ENCODE measurements at places on chromosomes 3 and 15.

DNA sequence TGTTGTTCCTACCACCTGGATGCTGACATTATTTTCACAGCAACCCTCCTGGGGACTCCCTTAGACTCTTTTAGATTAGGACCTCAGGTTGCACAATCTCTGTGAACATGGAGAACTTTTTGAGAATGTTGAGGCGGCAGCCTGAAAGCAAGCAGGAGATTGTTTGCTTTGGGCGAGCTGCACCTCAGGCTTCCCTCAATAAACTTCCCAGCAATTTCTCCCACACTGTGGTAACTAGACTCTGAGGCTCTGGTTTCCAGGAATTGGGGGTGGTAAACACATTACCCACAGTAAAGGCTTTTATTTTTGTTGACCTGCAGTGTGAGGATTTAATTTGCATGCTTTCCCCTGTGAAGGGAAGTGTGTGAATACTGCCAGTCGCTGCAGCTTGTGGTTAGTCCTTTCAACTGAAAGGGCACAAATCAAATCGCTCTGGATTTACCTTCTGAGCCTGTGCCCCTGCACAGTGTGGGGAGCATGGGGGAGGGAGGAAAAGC is 35.2 kb upstream of the SIAH2 start:
- DNase-seq, result no peak

- no peak for DNase-seq
Measured at GRCh38 chr3:78130741-78131290, 1090.9 kb downstream of the ROBO2 start.

DNA sequence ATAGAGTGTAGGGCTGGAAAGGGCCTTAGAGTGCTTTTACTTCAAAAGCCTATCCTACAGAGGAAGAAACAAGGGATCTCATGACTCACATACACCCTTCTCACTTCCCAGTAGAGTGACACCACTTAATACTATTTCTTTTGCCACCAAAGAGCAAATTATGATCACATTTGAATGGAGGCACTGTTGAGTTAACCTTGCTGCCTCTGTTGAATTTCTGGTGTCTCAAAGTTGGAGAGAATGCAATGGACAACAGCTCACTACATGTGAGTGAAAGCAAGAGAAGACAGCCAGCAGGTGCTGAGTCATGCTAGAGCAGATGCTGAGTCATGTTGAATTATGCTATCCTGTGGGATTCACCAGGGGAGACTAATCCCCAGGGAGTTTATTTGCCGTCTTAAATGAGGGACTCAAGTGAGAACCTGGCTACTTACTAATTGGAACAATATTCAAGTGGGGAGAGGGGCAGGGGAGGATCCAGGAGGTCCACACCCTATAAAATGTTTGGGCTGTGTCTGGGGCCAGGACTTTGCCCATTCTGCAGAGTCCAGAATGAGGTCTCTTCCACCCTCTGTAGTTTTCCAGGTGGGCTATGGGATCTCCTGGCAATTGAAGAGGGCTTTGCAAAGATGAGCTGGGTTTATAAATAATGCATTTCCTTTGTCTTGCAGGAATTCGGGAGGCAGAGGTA is 35.8 kb downstream of the ST8SIA2 start:
- no peak for DNase-seq

GRCh38 chr3:117141812-117142211 is 432.2 kb downstream of the TUSC7 start:
- DNase-seq, result no peak

- no peak for DNase-seq
Measured at GRCh38 chr3:156317462-156318074, 197.2 kb downstream of the KCNAB1 start.

DNA sequence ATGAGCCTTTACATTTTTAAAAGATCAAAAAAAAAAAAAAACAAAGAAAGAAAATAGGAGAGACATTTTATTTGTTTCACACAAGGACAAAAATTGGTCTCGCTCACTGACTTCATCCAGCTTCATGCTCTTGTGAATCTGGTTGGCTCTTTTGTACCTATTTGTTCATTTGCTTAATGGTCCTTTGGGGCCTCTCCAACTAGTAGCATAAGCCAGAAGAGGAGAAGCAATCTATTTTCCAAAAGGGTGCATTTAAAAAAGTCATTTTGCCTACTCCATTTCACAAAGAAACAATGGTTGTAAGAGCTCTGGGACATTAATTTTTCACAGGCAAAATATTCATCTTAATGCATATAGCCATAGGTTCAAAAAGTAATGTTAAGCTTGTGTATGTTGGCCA is 168.3 kb upstream of the ADAMTS9 start:
- DNase-seq, result no peak

- no peak for DNase-seq
Measured at GRCh38 chr3:177102553-177102952, 94.7 kb downstream of the TBL1XR1 start.

GRCh38 chr15:68580883-68581155 is 2.0 kb downstream of the CORO2B start:
- no peak for DNase-seq

DNA sequence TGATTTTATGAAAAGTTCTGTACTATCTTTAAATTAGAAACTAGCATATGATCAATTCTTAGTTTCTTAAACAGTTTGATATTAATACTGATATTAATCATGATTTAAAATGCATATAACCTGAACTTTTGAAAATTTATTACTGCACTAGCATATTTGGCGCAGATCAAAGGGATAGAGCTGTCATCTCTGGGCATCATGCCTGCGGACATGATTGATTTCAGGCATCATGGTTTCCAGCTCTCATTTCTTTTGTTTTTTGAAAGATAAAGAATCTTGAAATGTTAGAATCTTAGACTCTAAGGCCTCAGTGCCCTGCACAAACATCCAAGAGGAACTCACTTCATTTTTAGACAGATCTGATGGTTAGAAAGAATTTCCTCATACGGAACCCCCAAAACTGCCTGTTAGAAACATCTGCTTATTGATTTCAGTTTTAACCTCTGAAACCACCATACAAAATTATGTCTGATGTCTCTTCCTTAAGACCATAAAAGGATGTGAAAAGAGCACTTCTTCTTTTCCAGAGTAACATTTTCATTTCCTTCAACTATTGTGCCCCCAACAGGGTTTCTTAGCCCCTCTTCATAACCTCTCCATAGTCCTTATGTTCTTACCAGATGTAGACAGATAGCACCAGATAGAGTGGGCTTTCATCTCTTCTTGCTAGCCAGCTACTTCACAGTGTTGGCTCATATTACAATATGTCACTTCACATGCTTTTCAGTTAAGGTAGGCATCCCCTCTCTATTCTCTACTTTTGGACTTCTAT is 110.8 kb downstream of the BBX start:
- no peak for DNase-seq

- DNase-seq, result peak; percentile 32
Measured at GRCh38 chr3:194485881-194486539, 792 bp downstream of the ATP13A3 start.

DNA sequence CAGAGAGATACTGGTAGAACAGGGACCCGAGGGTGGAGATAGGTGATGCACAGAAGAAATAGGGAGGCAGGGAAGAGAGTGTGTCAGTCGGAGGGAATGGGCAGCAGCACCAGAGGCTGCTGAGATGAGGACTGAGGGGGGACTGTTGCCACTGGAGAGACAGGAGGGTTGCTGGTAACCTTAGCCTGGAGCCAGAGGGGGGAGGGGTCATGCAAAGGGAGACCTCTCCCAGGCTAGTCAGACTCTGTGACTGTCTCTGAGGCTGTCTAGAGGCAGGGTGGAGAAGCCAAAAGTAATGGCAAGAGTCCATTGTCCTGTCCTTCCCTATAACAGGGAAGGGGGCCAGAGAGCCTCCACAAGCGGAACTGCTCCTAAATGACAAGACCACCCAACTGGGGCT is 2.1 kb upstream of the DLEC1 start:
- no peak for DNase-seq

GRCh38 chr15:67685008-67685599 is 140.2 kb upstream of the SKOR1 start:
- DNase-seq, result no peak

DNA sequence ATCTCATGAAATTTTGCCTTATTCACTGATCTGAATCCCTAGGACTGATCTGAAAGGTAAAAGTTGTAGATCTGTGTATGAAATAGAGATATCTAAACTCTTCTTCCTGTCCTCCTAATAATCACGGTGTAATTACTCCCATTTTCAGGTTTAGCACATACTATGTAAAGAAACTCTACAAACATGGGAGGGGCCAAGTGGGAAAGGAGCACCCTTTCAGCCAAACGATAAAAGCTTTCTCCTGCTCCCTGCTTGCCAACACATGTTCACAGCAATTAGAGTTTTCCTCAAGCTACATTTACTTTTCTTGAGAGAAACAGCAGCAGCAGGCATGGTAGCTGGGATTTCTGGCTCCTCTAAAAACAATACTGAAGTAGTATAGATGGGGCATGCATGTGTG is 71.6 kb downstream of the CHAC1 start:
- DNase-seq, result no peak

GRCh38 chr3:8882642-8883041 is 80.6 kb downstream of the RAD18 start:
- no peak for DNase-seq

GRCh38 chr3:148882288-148882687 is 17.2 kb downstream of the CPA3 start:
- DNase-seq, result no peak

DNA sequence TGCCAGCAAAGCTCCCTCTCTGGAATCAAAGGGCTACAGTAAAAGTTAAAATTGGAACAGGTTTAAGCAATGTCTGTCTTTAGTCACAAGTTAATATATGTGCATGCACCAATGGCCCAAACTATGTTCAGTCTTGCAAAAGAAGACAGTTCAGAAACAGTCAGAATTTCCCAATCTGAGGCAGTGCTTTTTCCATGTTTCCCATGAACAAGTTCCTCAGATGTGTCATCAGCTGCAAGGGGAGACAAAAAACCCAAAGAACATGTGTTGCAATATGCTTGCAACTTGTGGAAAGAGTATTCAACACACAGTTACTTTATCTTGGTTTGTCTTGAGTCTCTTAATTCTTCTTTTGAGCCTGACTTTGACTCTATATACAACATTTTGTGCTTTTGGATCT is 148.4 kb downstream of the USP13 start:
- no peak for DNase-seq

DNA sequence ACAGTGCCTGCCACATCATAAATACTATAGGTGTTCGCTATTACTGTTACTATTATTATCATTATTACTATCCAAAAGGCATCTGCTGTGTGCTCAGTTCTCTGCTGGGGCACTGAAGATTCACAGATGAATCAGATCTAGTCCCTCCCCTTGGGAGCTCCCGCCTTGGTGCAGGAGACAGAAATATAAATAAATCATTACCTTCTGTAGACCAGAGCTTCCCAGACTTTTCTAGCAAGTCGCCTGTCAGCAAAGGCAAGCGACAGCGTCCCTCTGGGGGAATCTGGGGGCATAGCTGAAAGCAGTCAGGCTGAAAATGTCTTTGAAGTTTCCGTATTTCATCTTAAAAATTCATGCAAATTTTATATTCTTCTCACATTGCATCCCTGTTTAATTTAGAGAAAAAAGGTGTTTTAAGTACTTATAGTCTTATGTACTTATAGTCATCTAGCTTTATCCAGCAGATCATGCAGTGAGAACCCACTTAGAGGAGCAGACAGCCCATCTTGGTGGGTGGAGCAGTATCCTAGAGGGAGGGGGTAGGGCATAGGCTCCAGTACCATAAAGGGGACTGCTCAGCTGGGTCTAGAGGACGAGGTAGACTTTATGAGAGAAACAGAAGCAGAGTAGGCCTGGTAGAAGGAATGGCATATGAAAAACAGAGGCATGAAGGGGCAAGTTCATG is 10.4 kb upstream of the BRPF1 start:
- DNase-seq, result no peak

- no peak for DNase-seq
Measured at GRCh38 chr15:72491768-72492167, 17.6 kb downstream of the ARIH1 start.

DNA sequence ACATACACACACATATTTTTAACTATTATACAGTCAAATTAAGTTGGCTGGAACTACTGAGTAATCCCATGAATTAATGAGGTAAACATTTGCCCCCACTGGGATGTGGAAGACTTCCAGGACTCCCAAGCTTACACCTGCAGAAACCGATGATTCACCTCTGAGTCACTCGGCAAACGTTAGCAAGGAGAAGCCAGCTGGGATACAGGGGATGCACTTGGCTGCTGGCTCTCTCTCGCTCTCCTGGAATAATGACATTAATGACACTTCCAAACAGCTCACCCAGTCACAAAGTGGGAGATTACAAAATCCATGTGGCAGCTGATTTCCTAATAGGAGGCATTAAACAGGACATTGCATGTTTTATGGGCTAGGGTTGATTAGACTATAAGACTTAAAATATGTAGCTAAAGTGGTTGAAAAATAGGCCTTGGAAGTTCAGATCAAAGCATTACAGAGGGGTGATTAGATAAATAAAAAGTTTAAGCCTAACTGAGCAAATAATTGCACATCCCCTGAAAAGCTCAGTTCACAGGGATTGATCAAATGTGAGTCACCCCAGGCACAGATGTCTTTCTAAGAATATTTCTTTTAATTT is 500.9 kb downstream of the SOX2 start:
- DNase-seq, result no peak

- no peak for DNase-seq
Measured at GRCh38 chr3:46112296-46112695, 85.0 kb upstream of the XCR1 start.

DNA sequence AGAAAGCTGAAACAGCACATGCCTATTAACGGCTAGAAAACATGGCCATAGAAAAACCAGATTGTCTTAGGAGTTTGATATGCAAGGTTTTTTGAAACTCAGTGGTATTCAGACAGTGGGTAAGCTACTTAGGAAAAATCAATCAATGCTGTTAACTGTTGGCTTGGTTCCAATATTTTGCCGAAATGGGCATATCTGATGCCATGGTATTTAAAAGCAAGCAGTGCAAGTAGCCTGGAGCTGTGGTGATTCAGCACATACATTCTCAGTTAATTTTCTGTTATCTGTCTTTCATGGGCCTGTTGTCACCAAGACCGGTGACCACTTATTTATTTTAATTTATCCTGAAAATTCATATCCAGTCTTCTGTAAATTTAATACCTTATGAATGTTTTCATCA is 17.3 kb upstream of the SUCNR1 start:
- DNase-seq, result no peak

DNA sequence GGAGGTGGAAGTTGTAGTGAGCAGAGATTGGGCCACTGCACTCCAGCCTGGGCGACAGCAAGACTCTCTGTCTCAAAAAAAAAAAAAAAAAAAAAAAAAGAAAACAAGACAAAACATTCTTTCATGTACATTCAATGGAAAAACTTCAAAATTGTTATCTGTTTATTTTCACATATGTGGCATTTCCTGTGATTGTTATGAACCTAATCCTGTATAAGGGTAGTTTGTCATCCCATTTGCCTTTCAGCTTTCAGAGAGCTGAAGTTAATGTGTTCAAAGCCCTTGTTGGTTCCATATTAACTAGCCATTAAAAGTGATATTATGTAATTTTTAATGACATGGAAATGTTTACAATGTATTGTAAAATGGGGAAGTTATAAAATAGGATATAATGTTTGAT is 17.3 kb upstream of the NCK1 start:
- no peak for DNase-seq

GRCh38 chr15:60871152-60871551 is 357.9 kb downstream of the RORA start:
- no peak for DNase-seq

Measured in activated effector memory CD4-positive, alpha-beta T cell treated with Interleukin-2 at 50 U/mL for 16 hours (primary cell).